ENCODE measurements at places on chromosomes 2 and 18. TPM values are rescaled to one million over a fixed set of nuclear protein-coding genes. Genes with fewer than 3 reads are reported as not detected.

The PLCL1 gene
- total RNA-seq = 0.45 TPM

- DNase-seq = no peak
These were observed 129.0 kb downstream of the GPD2 start for GRCh38 chr2:156565066-156565710.

The CNTNAP5 gene
- total RNA-seq = not detected

- DNase-seq = no peak
These were observed 71.5 kb downstream of the NYAP2 start for GRCh38 chr2:225471039-225471438.

All from activated CD4-positive, alpha-beta T cell treated with anti-CD3 and anti-CD28 coated beads, Interleukin-2, amount 10 ng/mL, durations not matched to agents 24 days and 14 days (primary cell).